NCI-H2107 (cell line): ENCODE measurements at places on chromosomes 3 and 15.

- no peak for DNase-seq
Measured at GRCh38 chr3:169591983-169592644, 71.4 kb downstream of the MECOM start.

DNA sequence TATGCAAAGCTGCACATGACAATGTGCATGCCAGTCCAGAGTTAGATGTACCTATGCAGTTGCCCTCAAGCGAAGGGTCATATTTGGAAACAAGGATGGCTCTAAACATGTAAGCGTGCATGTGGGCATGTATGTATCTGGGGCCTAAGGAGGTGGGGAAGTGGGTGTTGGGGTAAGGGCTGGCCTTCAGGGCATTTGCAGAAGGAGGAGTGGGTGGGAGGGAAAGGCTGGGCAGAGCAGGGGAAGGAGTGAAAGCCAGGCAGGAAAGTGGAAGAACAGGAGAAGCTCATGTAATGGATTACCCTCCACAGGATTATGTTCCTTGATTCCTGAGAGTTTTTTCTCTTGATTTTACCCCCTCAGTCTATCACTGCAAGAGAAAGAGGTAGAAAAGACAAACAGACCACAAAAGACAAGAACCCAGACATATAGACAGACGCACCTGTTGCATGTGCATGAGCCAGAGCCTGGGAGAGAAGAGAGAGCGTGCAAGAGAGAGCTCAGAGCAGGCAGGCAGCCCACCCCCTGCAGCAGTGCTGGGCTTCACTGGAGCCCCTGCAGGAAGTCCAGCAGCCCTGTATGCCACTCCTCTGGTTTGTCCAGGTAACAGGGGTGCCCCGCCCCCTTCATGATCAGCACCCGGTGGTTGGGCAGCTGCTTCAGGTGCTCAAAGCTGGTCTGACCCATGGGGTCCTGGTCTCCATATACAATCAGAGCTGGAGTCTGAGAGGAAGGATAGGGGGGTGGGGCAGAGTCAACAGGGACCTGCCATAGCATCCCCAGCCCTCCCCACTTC lies 1.8 kb upstream of the PCBP4 start:
- no peak for DNase-seq

DNA sequence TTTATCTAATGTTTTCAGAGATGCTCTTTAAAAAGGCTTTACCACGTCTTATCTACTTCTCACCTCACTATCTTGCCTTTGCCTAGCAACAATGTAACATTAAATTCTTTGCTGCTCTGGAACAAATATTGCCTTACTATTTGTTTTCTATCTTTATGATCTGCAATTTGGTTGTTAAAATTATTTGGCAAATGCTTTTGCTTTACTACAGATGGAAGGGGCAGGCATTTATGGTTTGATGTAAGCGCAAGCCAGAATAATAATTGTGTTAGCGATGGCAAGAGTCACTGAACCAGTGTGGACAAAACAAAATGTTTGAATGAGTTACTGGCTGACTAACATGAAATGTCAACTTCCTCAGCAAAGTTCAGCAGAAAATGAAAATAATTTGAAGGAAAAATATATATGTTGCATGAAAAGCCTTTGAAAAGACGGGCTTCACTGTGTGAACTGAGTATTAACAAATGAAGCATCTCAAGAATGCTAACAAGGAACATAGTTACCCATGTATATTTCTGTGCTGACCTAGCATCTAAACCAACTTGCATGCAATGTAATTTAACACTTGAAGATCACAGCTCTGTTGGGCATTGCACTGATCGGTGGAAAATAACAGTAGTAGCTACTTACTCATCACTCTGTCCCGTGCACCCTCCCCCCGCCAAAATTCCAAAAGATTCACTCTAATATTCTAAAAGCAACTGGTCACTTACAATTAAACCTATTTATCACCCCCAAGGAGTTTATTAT lies 454.0 kb upstream of the ARHGEF26 start:
- no peak for DNase-seq

DNA sequence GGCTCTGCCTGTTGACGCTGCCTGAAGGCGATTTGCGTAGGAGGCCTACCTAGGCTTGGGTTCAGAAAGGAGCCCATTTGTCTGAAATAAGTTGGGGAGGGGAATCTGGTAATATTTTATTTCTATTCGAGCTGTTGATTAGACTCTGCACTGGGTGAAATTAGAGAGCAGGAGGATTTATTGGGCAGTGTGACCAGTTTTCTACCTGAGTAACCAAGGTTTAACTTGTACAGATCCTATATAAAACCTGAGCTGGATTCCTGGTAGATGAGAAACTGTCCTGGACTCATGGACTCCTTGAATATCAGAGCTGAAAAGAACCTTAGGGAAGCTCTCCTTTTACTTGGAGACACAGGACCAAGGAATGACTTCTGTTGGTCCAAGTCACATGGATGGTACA lies 19.6 kb upstream of the GPR156 start:
- no peak for DNase-seq

DNA sequence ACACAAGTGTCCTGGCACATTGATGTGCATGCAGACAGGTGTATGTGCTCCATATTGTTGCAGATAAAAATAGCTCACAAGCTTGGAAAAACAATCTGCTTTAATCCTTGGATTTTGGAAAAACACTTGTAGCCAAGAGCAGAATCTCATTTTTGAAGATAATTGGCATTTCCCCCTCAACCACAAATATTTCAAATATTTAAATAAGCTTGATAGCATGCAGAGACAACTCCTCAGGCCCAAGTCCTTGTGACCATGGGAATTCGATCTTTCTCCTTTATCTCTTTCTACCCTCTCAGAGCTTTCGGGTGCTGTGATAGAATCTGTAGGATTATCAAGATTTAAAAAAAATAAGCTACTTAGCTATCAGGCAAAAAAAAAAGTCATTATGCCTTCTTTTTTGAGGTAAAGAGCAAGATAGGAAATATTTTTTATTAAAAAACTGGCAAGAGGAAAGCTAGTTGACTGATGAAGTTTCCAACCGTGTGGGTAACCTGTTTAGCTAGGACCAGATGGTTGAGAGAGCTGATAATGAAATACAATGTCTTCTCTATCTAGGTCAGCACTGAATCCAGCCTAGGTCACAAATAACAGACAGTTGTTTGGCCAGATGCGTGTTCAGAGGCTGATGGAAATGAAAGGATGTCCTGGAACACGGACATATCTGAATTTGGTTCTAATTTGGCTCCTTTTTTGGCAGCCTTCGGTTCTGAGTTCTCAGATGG lies 54.9 kb upstream of the SNRK start:
- DNase-seq = no peak

DNA sequence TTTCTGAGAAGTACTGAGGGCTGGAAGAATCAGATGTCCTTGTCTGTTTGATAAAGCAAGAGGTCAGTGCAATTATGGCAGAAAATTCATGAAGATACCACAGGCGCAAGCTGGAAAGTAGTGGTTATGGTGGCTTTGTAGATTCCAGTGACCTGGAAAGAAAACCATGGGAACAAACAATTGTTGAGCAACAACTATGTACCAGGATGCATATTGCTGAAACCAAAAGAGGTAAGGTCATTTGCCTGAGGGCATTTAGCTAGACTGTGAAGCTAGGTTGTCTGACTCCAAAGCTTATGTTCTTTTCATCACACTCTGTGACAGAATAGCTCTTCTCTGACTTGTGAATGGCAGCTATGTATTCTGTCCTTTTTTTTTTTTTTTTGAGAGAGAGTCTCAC lies 74.0 kb downstream of the B3GALNT1 start:
- no peak for DNase-seq

DNA sequence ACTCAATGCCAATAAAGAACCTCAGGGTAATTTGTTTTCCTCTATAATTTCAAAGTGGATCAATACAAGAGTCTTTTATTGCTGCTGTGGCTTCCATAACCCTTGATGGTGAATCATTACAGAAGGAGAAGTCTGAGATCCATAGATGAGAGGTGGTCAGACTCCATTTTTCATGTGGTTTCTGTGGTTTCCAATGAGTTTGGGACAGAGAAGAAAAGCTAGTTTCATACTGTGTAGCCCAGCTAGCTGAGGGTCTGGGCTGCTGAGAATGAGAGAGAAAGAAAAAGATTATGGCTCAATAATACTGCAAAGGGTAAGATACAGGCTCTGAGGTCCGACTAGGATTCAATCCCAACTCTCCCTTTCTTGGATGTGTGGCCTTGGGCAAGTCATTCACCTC lies 180.6 kb upstream of the LRRN1 start:
- no peak for DNase-seq

- DNase-seq = peak; percentile 38
Measured at GRCh38 chr15:77475898-77476297, 55.2 kb downstream of the HMG20A start.

DNA sequence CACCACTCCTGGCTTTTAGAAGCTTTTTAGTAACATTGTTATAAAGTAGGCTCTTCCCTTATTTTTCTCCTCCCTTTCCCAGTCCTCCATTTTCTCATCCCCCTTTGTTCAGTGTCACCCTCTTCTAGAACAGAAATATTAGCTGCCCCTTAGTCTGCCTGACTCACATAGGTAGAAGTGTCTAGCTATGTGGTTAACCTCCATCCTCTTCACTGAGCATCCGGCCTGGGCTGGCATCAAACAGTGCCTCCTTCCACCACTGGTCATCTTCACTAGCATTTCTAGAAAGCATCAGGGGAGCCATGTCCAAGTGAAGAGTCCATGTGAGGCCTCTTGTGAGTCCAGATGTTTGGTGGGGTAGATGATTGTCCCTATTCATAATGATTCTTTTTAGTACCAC lies 70.0 kb upstream of the SKOR1 start:
- DNase-seq = no peak

DNA sequence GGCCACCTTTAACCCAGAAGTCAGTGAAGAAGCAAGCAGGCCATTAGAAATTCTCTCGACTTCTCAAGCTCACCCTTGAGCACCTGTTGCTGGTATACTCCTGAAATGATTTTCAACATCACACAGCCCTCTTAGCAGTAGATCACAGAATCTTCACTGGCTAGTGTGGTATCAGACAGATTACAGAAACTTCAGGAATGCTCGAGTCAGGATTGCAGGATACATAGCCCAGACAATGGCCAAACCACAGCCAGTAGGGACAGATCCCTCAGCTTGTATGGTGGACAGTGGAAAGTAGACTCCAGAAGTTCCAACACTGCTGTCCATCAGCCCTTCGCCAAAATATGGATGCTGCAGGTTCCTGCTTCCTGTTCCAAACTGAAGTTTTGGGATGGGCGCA lies 4.5 kb upstream of the KLHL40 start:
- DNase-seq = no peak

- DNase-seq = no peak
Measured at GRCh38 chr3:16130066-16130465, 44.4 kb upstream of the GALNT15 start.

DNA sequence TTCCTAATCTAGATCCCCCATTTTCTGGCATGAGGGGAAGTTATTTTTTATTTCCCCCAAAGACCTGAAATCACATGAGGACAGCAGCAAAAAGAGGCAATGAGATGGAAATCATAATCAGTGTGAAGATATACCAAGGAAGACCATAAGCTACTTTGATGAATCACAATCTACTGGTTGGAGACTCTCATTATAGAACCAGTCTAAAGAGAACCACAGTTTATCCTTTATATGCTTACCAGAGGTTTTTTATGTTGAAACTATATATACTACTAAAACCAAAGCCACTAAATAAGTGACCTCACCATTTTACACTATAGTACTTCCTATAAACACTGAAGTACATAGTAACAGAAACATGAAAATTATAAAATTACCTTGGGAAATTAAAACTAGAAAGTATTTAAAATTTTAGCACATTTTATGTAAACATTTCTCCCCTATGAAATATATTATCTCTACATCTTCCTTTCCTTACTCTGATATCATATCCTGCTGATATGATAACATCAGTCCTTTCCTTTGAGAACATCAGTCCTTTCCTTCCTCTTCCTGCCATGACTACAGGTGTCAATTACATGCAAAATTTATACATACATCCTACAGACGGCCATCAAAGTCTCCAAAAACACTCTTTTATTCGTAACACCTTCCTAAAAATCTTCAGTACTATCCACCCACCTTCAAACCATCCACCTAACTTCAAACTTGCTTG lies 71.8 kb downstream of the PHC3 start:
- DNase-seq = no peak

GRCh38 chr15:76625267-76625666 lies 279.9 kb downstream of the SCAPER start:
- no peak for DNase-seq

- peak; percentile 21 for DNase-seq
Measured at GRCh38 chr15:41772720-41773331, 1.5 kb upstream of the MAPKBP1 start.

GRCh38 chr3:190116551-190117067 lies 4.1 kb downstream of the P3H2 start:
- DNase-seq = no peak

DNA sequence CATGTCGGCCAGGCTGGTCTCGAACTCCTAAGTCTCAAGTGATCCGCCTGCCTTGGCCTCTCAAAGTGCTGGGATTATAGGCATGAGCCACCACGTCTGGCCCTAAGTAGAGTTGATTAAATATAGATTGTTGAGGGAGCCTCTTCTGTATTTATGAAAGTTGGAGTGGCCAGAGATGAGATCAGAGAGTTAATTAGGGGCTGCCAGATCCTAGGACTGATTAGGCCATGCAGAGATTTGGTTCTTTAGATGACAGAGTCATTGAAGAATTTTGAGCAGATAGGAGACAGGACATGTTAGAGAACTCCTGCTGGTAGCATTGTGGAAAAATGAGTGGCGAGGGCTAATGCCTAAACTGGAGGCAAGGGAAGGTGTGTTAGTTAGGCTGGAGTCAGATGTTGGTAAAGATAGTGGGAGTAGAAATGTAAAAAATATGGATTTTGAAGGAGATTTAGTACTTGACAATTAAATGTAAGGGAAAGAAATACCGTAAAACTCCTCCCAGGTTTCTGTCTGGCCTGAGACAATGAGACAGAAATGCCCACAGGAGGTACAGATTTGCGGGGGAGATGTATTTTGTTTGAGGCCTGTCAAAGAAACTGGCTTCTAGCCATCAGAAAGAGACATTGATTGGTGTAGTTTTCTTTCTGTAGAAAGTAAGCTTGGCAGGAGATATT lies 23.4 kb downstream of the SACM1L start:
- DNase-seq = no peak

- no peak for DNase-seq
Measured at GRCh38 chr3:12943124-12944021, 102.0 kb upstream of the RPL32 start.

DNA sequence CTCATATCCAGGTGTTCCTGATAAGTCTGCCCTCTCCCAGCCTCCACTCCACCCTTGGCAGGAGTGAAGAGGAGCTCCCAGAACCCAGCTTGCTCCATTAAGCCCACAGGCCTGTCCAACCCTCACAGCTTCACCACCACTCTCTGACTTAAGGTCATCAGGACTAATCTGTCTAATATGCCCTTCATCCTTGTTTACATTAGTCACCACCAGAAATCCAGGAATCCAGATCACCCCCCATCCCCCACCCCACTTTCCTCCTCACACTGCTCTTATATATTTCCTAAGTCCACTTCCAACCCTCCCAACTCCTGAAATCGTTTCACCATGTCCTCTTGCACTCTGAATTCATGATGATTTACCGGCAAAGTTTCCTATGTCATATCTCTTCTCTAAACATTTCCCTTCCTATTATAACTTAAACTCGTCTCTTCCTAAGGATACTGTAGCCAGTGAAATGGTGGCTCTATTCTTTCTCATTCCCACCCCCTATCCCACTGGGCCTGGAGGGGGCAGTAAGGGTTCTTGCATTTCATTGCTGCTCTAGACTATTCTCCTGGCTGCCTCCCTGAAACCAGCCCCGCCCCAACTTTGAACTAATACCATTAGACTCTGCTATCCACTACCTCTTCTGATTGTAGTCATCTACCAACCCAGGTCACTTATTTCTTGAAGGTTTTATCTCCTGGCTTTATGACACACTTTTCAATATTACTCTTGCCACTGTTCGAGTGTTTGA lies 43.4 kb downstream of the PPP2R3A start:
- no peak for DNase-seq
